Breast epithelium (tissue), 4 donors: ENCODE measurements at places on chromosomes 5 and 9. TPM values are rescaled to one million over a fixed set of nuclear protein-coding genes. Genes with fewer than 3 reads are reported as not detected.

GRCh38 chr9:93041108-93041802, 17.2 kb upstream of the SUSD3 start:
- no peak for DNase-seq

The CKMT2 gene
- total RNA-seq: 3.6 TPM

DNA sequence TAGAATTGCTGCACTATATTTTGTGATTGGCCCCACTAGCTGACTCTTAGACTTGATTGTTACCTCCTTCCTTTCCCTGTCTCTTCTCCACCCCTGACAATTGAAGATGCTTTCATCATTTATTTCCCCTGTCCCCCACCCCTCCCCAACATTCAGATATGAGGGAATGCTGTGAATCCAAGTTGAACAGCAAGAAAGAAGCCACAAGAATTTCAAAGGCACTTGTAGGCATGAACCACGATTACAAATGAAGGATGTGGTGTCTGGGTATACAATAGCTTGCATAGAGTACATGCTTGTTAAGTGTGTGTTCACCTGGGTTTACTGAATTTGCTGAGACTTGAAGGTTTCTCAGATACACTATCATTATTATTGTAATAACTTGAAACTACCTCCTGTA, 78.3 kb upstream of the TRIO start:
- no peak for DNase-seq

DNA sequence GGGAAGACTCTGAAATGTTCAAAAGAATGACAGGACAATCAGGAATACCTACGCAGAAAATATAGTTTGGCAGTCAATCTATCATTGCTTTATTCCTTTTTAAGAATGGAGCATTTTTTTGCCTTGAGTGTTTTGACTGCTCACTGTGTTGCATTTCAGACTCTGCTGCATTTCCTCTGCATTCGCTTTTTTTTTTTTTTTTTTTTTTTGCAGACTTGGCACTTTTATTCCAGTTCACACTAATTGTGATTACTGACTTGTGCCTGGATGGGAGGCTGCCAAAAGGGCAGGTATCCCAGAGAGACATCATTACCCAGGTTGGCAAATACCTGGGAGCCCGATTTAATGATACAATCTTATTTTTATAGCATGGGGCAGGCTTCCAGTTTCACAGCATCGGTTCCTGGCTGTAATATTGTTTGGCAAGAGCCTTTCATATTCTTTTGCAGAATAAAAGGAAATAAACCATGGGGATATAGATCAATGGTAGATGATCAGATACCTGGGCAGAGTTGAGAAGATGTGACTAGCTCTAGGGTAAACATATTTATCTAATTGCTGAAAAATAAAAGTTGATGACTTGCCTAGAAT, 1132.6 kb downstream of the MAT2B start:
- no peak for DNase-seq

The ARL14EPL gene
- not detected for total RNA-seq

- DNase-seq: no peak
Measured at GRCh38 chr9:132840980-132841379, 37.1 kb downstream of the AK8 start.

The IRX4 gene
- 0.64 TPM for total RNA-seq

The PTCH1 gene
- total RNA-seq: 6.6 TPM

DNA sequence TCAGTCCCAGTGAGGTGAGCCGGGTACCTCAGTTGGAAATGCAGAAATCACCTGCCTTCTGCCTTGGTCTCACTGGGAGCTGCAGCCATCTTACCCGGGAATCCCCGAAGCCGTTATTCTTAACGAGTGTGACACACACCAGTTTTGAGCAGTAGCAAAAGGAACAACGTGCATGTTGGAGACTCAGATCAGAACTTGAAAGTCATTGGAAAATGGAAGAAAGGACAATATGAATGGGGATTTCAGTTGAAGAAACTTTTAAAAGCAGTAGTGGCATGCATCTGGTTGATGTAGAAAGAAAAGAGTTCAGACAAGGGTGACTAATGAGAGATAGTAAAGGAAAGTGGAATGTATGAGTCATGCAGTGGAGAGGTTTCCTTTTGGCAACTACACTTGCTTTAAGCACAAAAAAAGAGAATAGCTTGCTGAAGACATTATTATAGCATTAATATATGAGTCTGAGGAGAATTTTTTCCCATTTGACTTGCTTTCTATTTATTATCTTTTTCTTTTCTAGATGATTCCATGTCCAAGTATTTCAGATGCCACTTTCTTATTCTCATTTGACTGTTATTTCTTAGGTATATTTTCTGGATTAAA, 44.4 kb upstream of the ANKDD1B start:
- DNase-seq: no peak

DNA sequence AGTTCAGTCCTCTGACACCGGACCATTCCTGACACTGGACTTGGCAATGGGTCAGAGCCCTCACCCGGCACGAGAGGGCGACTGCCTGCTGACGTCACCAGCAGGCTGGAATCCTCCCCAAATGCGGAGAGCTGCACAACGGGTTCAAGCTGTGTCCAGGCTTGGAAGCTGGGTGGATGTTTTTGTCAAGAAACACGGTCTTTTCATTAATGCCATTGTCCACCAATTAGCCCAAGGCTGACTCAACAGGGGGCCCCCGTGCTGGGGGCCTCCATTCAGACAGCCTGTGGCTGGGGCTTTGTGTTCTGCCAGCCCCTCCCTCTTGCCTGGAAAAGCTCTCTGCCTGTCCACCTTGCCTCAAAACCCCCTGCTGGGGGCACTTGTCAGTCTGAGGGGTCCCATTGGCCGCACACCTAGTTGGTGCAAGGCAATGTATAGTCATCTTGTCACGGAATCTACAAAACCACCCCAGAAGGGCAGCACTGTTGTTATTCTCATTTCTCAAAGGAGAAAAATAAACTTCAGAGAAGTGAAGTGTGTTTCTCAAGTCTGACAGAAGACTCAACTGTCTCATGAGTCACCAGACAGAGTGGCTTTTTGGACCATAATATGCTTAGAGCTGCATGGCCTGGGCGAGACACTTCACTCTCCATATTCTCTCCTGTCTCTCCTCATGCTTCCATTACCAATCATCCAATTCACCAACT, 24.6 kb downstream of the NDUFA8 start:
- no peak for DNase-seq

The PCDHB9 gene
- 4.6 TPM for total RNA-seq

GRCh38 chr9:805151-805550, 36.3 kb upstream of the DMRT1 start:
- no peak for DNase-seq

- no peak for DNase-seq
Measured at GRCh38 chr5:151717416-151717815, 30.7 kb upstream of the SPARC start.

- no peak for DNase-seq
Measured at GRCh38 chr9:132768932-132769905, 99.0 kb downstream of the GTF3C4 start.

The DPYSL3 gene
- total RNA-seq: 73.1 TPM

The ALDH1A1 gene
- total RNA-seq: 233 TPM

The GARIN3 gene
- not detected for total RNA-seq

The C5orf52 gene
- not detected for total RNA-seq

DNA sequence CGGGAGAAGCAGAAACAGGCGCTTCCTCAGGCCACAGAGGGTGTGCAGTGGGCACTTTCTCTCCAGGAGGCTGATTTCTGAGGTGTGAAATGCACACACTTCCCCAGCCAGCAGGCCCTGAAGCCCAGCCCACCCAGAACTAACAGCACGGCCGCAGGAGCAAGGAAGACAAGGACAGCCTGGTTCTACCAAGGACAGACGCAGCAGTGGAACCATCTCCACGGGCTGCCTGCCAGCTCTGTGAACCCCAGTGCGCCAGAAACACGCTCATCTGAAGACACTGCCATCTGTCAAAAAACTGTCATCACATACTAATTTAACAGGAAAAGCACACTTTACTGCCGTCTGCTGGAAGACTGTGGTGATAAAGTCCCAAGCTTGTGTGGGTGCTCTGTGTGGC, 40.7 kb downstream of the MAPK9 start:
- no peak for DNase-seq

- no peak for DNase-seq
Measured at GRCh38 chr5:154885439-154885838, 27.0 kb downstream of the CNOT8 start.

The DAB2 gene
- 112 TPM for total RNA-seq

The HEMGN gene
- not detected for total RNA-seq

GRCh38 chr9:942805-943580, 33.5 kb upstream of the DMRT3 start:
- no peak for DNase-seq

GRCh38 chr9:75539523-75539922, 350.9 kb upstream of the PCSK5 start:
- no peak for DNase-seq

The SV2C gene
- total RNA-seq: 1.3 TPM

DNA sequence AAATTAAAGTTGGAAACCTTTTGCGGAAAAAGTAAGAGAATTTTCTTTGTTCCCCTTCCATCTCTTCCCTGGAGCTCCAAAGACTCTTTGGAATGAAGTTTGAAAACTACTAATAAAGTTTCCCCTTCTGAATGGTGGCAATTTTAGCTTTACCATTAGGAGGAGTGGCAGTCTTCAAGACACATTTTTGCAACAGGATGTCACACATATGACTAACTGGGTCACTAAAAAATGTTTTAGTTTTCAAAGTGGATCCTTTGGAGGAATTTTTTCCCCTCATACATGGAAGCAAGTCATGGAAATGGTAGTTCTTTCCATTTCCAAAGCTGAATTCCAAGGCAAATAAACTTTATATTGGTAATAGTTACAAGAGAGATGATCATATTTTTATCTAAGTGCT, 15.6 kb downstream of the FBXO4 start:
- no peak for DNase-seq

- DNase-seq: no peak
Measured at GRCh38 chr9:101366038-101366756, 18.6 kb downstream of the BAAT start.

The SMIM32 gene
- total RNA-seq: not detected

The PCDHA12 gene
- total RNA-seq: 6.9 TPM

DNA sequence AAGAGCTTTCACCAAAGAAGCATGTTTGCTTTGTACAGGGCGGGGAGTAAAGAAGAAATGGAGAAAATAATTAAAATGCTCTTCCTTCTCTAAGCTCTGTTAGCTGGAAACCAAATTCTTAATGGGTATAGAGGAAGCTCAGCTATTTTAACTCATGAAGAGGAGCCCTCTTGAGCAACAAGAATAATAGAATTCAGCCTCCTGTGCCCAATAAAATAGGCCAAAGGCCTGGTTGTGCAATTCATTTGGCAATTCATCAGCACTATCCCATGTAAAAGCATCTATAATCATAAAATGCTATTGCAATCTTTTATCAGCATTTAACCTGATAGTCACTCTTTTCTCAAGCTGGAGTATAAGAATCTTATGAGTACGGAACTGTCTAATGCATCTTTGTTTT, 133.6 kb upstream of the CDH6 start:
- DNase-seq: no peak

The GFI1B gene
- not detected for total RNA-seq

The LCN9 gene
- total RNA-seq: not detected

The CCDC69 gene
- total RNA-seq: 97.0 TPM
